ENCODE measurements at places on chromosomes 4 and X.

- DNase-seq: no peak
Observed at GRCh38 chr4:119040694-119041185, 94.9 kb upstream of the MYOZ2 start.

- DNase-seq: no peak
Observed at GRCh38 chrX:56812515-56813105, 83.6 kb downstream of the NBDY start.

DNA sequence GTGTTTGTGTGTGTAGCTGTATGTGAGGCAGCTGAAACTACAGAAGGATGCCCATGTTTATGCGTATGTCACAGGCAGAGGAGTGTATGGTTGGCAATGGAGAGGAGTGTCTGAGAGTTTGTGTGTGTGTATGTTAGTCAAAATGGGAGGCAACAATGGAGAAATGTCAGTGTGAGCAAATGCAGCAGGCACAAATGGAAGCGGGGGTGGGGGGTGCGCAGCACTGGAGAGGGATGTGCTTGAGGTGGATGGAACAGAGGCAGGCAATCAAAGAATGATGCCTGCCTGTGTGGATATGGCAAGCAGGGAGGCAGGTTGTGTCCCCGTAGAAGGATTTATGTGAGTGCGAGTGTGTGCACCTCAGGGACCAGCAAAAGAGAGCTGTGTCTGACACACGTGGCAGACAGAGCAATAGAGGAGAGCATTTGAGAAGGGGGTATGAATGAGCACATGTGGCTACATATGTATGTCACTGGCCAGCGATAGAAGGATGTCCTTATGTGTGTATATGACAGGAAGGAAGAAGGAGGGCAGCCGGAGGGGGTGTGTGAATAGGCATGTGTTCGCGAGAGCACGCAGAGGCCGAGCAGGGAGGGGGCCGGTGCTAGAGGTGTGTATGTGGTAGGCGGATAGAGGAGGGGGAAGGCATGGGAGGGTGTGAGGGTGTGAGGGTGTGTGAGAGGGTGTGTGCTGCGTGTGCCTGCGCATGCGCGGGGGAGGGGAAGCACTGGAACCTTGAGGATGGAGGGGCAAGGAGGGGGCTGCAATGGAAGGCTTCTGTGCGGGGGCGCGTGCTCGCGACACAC, 1.1 kb downstream of the PJA1 start:
- DNase-seq: peak; percentile 36

DNA sequence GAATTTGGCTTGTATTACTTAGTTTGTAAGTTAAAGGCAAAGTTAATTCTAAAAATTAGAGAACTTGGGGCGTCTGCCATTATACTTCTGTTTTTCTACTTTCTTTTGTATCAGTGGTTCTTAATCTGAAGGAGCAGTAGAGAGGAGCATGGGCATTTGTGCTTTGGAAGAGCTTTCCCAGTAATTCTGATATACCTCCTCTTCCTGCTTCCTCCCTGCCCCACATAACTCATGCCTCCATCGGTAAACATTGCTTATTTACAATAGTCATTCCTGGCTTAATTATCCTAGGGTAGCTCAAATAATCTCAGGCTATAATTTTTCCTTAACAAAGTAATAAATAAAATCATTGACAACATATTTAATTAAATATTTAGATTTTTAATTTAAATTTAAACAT, 37.1 kb upstream of the SPARCL1 start:
- DNase-seq: no peak

GRCh38 chr4:85368932-85369331, 106.0 kb upstream of the ARHGAP24 start:
- DNase-seq: no peak

GRCh38 chrX:147848543-147849443, 62.9 kb upstream of the FMR1 start:
- no peak for DNase-seq

GRCh38 chr4:113187358-113187757, 137.9 kb downstream of the ANK2 start:
- DNase-seq: no peak

DNA sequence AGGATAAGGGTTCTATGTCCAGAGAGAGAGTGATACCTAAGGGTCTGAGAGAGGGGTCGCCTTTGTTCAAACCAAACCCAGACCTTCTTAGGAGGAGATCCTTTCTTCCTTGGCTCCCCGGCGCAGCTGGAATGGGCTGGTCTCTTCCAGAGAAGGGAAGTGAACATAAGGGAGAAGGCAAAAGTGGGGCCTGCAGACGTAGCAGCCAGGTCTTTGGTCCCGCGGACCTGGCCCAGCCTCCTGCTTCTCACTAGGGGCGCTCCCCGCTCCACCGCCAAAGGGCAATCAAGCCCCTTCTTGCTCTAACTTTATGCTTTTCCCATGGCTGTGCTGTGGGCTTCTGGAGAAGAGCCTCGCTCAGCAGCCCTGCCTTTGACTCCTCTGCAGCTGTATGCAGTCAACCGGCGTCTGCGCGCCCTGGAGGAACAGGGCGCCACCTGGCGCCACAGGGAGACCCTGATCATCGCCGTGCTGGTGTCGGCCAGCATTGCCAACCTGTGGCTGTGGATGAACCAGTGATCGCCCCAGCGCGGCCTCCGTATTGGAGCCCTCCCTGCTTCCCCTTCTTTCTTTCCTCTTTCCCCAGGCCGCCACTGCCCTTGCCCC, 6.5 kb downstream of the FATE1 start:
- DNase-seq: no peak

Measured in SHP77 (cell line).